ENCODE measurements at places on chromosomes 3 and 15. TPM values are rescaled to one million over a fixed set of nuclear protein-coding genes. Genes with fewer than 3 reads are reported as not detected.
A peak's percentile ranks its signal among the peaks of the same experiment; 100 is the strongest.

GRCh38 chr15:40282869-40283614, at the start of gene ANKRD63:
ANKRD63 (minus strand) TSS chr15:40283064; CDS start chr15:40282586, 478 bp downstream.
- H3K27me3 ChIP-seq = peaks cover 39% of the 10 kb centered on the region
- no peak within 1 kb of the TSS for H3K27ac ChIP-seq
- peaks cover 50% of the 10 kb centered on the region for H3K4me1 ChIP-seq
- no peak for DNase-seq
- peak within 1 kb of the TSS; percentile 49 for H3K4me3 ChIP-seq

Gene RHCG
- total RNA-seq = 0.20 TPM

GRCh38 chr15:86481720-86482119, 402.0 kb downstream of the AGBL1 start:
- H3K4me1 ChIP-seq = no peaks in the 10 kb centered on the region
- no peak overlapping the region for H3K27ac ChIP-seq
- H3K4me3 ChIP-seq = no peak overlapping the region
- no peaks in the 10 kb centered on the region for H3K36me3 ChIP-seq
- DNase-seq = no peak
- no peaks in the 10 kb centered on the region for H3K27me3 ChIP-seq

DNA sequence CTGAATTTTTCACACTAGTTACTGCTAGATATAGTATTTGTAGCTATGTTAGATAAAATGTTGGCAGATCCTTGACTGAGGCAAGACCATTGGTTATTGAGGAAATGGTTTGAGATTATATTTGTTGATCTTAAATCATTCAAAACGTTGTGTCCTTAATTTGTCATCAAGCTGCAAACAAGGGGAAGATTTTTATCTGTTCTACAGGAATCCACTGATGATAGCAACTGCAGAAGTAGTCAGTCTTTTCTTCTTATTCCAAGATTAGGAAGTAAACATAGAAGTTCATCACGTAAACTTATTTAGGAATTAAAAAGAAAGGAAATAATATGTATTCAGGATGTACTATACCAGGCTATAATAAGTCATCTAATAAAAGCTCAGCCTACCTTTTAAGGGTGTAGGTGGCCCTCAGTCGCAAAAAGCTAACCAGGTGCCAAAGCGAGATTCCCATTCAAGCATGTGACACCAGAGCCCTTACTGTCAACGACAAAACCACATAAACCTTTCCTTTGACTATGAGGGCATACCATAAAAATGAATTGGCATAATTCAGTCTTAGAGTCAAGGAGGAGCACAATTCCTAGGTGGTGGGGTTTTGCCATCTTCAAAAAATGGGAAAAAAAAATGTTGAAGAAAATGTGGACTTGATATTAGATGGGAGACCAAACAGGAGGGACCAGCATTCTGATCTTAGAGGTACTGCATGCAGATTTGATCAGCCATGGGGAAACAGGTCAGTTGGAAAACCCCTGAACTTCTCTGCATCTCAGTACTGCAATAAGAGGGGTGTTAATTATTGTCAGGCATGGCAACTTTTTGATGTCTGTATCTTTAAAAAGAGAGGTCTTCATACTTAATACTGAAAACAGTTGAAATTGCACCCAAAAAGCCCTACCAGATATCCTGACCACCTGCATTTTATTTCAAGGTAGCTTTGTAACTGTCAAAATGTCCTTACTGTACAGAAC, 212.5 kb upstream of the UBE2E1 start:
- H3K4me3 ChIP-seq = no peak overlapping the region
- H3K4me1 ChIP-seq = peaks cover 15% of the 10 kb centered on the region
- DNase-seq = no peak
- no peak overlapping the region for H3K27ac ChIP-seq
- H3K27me3 ChIP-seq = no peaks in the 10 kb centered on the region
- no peaks in the 10 kb centered on the region for H3K36me3 ChIP-seq

DNA sequence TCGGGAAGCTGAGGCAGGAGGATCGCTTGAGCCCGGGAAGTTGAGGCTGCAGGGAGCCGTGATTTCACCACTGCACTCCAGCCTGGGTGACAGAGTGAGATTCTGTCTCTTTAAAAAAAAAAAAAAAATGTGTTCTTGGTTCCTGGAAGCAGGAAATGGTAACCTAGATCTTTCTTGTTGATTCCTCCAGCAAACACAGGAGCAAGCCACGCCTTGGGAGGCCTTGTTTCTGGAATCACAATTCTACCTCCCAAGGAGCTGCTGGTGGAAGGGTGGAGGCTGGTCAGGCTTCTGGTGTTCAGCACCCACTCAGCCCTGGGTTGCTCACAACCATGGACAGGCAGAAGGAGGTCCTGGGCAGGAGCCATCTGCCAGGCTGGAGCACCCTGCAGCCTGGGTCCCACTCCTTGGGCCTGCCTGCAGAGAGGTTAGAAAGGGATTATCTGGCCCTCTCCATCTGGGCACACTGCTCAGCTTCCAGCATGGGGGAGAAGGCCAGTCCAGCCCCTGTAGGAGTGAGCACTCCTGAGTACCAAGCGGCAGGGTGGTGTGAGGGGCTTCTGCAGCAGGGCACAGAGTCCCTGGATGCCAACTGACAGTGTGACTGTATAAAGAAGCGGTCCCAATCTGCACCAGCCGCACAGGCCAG, 65.6 kb downstream of the ABTB1 start:
- H3K4me1 ChIP-seq = peaks cover 91% of the 10 kb centered on the region
- no peaks in the 10 kb centered on the region for H3K27me3 ChIP-seq
- no peak for DNase-seq

GRCh38 chr15:70008697-70009290, 88.9 kb downstream of the TLE3 start:
- H3K4me3 ChIP-seq = no peak overlapping the region
- no peaks in the 10 kb centered on the region for H3K4me1 ChIP-seq
- H3K36me3 ChIP-seq = no peaks in the 10 kb centered on the region
- H3K27me3 ChIP-seq = peaks cover 17% of the 10 kb centered on the region
- DNase-seq = no peak
- H3K27ac ChIP-seq = no peak overlapping the region

All from heart left ventricle (tissue), 16 donors.